ENCODE measurements at places on chromosomes 3 and 15.

- DNase-seq: no peak
Measured at GRCh38 chr3:11438646-11439045, 166.4 kb downstream of the ATG7 start.

GRCh38 chr3:123971406-123971805 is 10.4 kb upstream of the CCDC14 start:
- no peak for DNase-seq

DNA sequence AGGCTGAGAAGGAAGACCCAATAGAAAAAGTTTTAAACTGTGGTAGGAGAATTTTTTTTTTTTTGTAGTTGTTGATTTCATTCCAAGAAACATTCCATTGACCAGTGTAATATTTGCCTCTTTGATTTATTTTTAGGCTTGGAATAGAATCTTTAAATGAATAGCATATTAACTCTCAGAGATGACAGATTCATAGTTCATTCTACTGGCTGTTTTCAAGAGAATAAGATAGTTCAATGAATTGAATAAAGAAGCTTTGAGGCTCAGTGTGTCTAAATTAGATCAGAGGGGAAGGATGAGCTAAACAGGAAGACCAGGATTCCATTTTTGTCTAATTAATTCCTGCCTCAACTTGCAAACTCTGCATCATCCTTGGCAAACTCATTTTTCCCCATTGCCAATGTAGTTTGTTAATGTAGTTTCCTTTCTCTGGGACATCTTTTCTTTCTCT is 98.4 kb downstream of the NAALADL2 start:
- DNase-seq: no peak

DNA sequence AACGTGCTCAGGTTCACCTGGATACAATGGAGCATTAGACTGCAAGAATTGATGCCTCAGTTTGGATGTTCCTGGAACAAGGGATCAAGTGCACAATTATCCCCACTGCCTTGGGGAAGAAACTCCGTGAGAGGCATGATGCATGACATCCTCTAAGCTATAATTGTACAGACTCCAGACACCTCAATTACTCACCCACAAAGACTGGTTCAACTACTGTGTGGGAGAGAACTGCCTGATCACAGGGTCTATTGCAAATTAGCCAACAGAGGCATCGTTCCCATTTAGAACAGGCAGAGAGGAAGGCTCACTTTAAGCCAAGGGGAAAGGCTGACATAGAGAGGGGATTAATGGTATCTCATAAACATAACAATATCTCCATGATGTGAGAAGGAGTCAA is 43.5 kb downstream of the ARRDC4 start:
- no peak for DNase-seq

DNA sequence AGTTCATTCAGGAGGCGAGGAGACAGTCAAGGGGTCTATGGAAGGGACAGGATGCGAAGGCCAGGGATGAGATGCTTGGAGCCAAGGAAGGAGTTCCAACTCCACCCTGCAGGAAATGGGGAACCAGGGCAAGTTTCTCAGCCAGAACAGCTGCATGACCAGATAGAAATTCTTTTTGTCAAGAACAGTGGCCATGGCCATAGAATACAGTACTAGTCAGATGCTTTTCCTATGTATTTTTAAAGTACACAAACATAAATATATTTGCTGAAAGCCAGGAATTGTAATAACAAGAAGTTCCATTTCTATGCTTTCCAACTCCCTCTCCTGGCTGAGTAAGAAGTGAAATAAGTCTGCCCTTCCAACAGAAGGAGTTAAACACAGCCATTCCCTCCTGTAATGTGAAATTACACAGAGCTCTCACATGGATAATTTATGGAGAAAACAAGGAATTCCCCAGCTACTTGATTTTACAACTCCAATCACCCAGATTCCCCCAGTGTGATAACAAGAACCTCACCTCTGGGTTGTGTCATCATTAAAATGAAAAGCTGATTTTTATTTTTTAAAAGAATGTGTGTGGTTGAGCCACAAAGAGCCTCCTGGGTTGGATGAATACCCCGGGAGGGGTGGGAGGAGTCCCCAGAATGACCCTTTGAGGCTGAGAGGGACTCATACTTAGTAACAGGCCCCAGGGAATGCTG is 124.6 kb upstream of the ARHGEF3 start:
- DNase-seq: no peak

DNA sequence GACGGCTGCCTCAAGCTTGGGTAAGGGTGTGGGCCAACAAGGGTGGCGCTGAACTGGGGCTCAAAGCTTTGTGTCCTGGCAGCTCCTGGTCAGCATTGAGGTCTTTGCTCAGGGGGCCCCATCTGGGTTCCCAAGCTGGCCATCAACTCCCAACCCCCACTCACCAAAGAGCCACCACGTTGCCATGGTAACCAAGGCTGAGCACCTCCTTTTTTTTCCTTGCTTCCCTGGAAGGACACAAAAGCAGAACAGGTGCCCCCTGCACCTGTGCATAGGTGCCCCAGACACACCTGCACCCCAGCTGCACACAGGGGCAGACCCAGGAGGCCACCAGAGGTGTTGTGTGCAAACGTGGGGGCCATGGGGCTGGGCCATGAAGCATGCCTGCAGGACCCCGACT is 16.5 kb downstream of the UROC1 start:
- DNase-seq: no peak

- DNase-seq: no peak
Measured at GRCh38 chr15:75107516-75107907, 84.1 kb downstream of the PPCDC start.

DNA sequence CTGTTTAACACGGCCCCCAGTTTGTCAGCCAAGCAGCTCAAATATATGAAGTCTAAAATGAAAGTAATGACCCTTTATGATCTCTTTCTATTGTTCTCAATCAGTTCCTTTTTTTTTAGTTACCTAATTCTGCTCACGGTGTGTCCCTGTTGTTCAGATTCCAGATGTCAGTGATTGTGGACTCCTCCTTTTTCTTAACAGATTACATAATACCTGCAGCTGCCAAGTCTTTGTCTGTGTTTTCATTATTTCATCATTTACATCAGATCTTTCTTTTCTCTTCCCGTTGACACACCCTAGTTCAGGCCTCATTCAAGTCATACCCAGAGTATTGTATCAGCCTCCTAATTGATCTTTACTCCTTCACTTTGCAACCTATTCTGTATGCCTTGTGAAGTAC is 56.1 kb upstream of the SKIL start:
- no peak for DNase-seq

DNA sequence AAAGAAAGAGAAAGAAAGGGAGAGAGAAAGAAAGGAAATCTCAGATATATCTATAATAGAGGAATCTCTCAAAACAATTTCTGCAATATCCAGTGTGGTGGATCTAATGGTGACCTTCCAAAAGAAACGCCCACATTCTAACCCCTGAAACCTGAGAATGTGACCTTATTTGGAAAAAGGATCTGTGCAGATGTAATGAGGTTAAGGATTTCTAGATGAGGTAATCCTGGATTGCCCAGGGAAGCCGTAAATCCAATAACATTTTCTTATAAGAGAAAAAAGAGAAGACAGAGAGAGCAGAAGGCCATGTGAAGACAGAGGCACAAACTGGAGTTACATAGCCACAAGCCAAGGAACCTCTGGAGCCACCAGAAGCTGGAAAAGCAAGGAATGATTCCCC is 307.6 kb downstream of the ZBTB20 start:
- no peak for DNase-seq

- no peak for DNase-seq
Measured at GRCh38 chr3:61092870-61093269, 158.4 kb downstream of the FHIT start.

DNA sequence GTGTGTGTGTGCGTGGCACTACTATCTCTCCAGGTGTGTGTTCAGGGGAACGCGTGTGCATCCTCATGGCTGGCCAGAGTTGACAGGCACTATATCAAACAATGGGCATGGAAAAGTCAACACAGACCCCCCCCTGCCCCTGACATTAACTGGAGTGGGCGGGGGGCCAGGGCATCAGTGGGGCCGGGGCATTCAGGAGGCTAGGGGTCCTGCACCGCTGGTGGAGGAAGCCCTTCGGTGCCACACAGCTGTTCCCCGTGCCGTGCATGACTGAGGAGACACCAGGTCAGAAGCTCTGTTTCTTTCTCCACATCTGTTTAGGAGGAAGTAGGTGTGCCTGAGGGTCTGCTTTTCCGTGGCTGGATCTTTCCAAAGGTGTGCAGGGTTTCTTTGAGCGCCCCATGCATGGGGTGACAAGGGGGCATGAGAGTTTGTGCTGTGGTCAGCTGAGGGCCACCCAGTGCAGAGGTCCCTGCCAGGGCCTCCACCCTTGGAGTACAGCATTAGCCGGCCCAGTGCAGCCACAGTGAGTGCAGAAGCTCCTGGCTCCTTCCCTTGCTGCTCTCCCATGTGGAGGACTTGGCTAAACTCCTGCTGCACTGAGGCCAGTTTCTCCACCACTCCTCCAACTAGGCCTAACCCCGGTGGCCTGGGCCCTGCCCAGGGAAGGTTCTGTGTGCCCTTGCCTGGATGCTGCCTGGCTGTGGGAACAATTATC is 7.5 kb downstream of the C3orf22 start:
- DNase-seq: no peak

- DNase-seq: no peak
Measured at GRCh38 chr15:83716605-83717004, 62.7 kb downstream of the ADAMTSL3 start.

DNA sequence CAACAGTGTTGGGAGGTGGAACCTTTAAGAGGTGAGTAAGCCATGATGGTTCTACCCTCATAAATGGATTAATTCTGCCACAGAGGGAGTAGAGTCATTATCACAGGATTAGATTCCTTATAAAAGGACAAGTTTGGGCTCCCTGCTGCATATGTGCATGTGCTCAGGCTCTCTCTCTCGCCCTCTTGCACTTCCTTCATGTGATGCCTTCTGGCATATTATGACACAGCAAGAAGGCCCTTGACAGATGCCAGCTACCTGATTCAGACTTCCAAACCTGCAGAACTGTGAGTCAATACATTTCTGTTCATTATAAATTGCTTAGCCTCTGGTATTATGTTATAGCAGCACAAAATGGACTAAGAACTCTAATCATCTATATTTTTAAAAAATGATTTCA is 205.3 kb downstream of the CTNNB1 start:
- no peak for DNase-seq

GRCh38 chr3:3705090-3705775 is 94.0 kb upstream of the LRRN1 start:
- no peak for DNase-seq

DNA sequence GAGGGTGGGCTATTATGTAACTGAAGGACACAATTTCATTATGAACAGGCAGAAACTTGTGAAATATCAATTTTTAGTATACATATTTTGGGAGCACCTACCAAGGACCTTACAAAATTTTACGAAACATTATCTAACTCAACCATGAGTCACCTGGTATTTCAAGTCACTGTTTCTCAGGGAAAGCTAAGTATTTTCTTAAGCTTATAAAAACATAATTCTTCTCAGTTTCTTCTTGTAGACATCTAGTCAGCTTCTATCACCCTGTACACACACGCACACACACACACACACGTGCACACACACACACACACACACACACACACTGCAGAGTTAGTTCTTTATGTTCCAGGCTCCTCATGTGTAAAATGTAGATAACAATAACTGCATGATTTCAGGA is 658.3 kb downstream of the TUSC7 start:
- no peak for DNase-seq
